ENCODE measurements at places on chromosomes 13 and 19. TPM values are rescaled to one million over a fixed set of nuclear protein-coding genes. Genes with fewer than 3 reads are reported as not detected.

ZNF880 gene
- total RNA-seq, result 27.6 TPM

ZNF491 gene
- total RNA-seq, result 0.62 TPM

PRKCG gene
- 3.7 TPM for total RNA-seq

CCL25 gene
- 1.7 TPM for total RNA-seq

ZNF729 gene
- total RNA-seq, result 6.2 TPM

MBD3L2 gene
- not detected for total RNA-seq

CEACAM18 gene
- total RNA-seq, result not detected

- H3K4me3 ChIP-seq, result peak overlapping the region; percentile 100
- no peaks in the 10 kb centered on the region for H3K36me3 ChIP-seq
- DNase-seq, result peak; percentile 85
- peaks cover 43% of the 10 kb centered on the region for H3K4me1 ChIP-seq
Measured at GRCh38 chr19:42254089-42254849, 659 bp downstream of the ERF start.

- H3K4me3 ChIP-seq, result no peak overlapping the region
- H3K27ac ChIP-seq, result no peak overlapping the region
- peaks cover 4% of the 10 kb centered on the region for H3K4me1 ChIP-seq
- H3K27me3 ChIP-seq, result no peaks in the 10 kb centered on the region
Measured at GRCh38 chr19:35514282-35514809, 897 bp upstream of the DMKN start.

DNA sequence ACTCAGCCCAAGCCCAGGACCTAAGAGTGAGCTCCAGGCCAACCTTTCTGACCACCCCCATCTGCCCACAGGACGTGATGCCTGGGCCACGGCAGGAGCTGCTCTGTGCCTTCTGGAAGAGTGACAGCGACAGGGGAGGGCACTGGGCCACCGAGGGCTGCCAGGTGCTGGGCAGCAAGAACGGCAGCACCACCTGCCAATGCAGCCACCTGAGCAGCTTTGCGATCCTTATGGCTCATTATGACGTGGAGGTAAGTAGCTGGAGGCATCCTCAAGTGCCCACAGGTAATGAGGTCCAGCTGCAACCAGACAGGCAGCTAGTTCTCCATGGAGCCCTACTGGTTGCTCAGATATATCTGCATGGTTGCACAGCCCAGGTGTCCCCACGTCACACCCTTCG is 14.8 kb downstream of the DDX39A start:
- DNase-seq, result no peak
- H3K27ac ChIP-seq, result no peak overlapping the region
- H3K4me3 ChIP-seq, result no peak overlapping the region
- H3K36me3 ChIP-seq, result no peaks in the 10 kb centered on the region

DNA sequence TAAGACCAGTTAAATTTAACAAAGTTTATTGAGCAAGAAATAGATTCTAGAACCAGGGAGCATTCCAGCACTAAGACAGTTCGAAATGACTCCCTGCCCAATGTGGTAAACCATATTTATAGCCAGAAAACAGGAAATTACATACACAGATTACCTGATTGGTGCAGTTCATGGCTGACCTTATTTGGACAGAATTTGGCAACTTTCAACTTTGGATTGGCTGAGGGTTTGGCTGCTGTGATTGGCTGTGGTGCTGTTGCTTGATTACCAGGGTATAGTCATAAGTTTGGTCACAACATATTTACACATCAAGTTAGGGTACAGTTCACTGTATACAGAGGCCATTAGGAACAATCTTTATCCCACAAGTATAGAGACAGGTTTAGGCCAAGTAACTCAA is 984.8 kb upstream of the MIR17HG start:
- no peaks in the 10 kb centered on the region for H3K4me1 ChIP-seq
- DNase-seq, result no peak
- no peak overlapping the region for H3K4me3 ChIP-seq
- H3K36me3 ChIP-seq, result no peaks in the 10 kb centered on the region
- no peaks in the 10 kb centered on the region for H3K27me3 ChIP-seq
- no peak overlapping the region for H3K27ac ChIP-seq

DNA sequence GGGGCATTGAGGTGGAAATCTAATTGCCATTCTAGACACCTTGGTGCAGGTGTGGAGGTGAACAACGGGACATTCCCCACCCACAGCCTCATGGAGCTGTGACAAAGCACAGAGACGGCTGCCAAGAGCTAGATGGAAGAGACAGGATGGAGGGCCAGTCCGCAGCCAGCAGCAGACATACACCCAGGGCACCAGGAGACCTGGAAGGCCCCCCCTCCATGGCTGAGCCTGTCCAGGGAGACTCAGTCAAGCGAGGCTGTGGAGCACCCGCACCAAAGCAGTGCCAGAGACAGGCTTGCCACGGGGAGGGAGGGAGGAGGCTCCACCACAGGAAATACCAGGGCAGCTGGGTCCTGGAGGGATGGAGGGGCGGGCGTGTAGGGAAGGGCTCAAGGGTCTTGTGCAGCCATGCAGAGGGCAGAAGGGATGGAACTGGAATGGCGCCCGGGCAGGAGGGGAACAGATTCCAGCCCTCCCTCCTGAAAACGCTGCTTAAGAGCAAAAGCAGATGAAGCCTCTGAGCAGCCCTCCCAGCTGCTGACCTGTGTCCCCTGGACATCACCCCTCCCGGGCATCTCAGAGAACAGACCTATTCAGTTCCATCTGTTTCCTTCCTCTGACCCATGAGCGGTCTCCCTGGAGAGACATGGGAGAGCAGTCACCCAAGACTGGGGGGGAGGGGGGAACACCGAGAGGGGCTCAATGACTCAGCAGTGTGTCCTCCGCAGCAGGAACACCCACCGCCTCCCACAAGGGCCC is 14.4 kb downstream of the EPS15L1 start:
- H3K4me1 ChIP-seq, result peaks cover 30% of the 10 kb centered on the region
- H3K4me3 ChIP-seq, result no peak overlapping the region
- no peak for DNase-seq
- H3K27ac ChIP-seq, result peak overlapping the region; percentile 56
- no peaks in the 10 kb centered on the region for H3K36me3 ChIP-seq
- H3K27me3 ChIP-seq, result no peaks in the 10 kb centered on the region

- H3K4me3 ChIP-seq, result no peak overlapping the region
- no peaks in the 10 kb centered on the region for H3K27me3 ChIP-seq
- H3K4me1 ChIP-seq, result no peaks in the 10 kb centered on the region
- H3K27ac ChIP-seq, result no peak overlapping the region
- no peaks in the 10 kb centered on the region for H3K36me3 ChIP-seq
- peak; percentile 14 for DNase-seq
Measured at GRCh38 chr13:113582841-113583631, 1.5 kb upstream of the TFDP1 start.

- DNase-seq, result peak; percentile 8
- H3K27me3 ChIP-seq, result no peaks in the 10 kb centered on the region
- H3K4me1 ChIP-seq, result peaks cover 12% of the 10 kb centered on the region
Measured at GRCh38 chr13:113551081-113552000, 33.2 kb upstream of the TFDP1 start.

GRCh38 chr13:61410669-61411297 is 4.9 kb downstream of the PCDH20 start:
- no peaks in the 10 kb centered on the region for H3K4me1 ChIP-seq
- H3K27me3 ChIP-seq, result no peaks in the 10 kb centered on the region
- H3K4me3 ChIP-seq, result no peak overlapping the region
- H3K36me3 ChIP-seq, result no peaks in the 10 kb centered on the region
- no peak overlapping the region for H3K27ac ChIP-seq

GRCh38 chr13:54373211-54373610 is 1344.6 kb downstream of the OLFM4 start:
- H3K36me3 ChIP-seq, result no peaks in the 10 kb centered on the region
- no peak overlapping the region for H3K4me3 ChIP-seq
- H3K4me1 ChIP-seq, result no peaks in the 10 kb centered on the region
- H3K27me3 ChIP-seq, result no peaks in the 10 kb centered on the region
- peak; percentile 18 for DNase-seq

- H3K4me1 ChIP-seq, result peaks cover 15% of the 10 kb centered on the region
- no peaks in the 10 kb centered on the region for H3K27me3 ChIP-seq
- H3K36me3 ChIP-seq, result no peaks in the 10 kb centered on the region
- DNase-seq, result no peak
Measured at GRCh38 chr19:18870531-18871172, 25.3 kb downstream of the CERS1 start.

- H3K4me3 ChIP-seq, result peak overlapping the region; percentile 82
- peaks cover 36% of the 10 kb centered on the region for H3K4me1 ChIP-seq
- H3K27me3 ChIP-seq, result no peaks in the 10 kb centered on the region
- no peak for DNase-seq
- peak overlapping the region; percentile 75 for H3K27ac ChIP-seq
Measured at GRCh38 chr19:48619692-48620585, 633 bp downstream of the SPHK2 start.

GRCh38 chr13:97749174-97749573 is 204.3 kb upstream of the IPO5 start:
- DNase-seq, result peak; percentile 25
- H3K4me3 ChIP-seq, result no peak overlapping the region
- no peaks in the 10 kb centered on the region for H3K4me1 ChIP-seq
- no peaks in the 10 kb centered on the region for H3K27me3 ChIP-seq

- no peak overlapping the region for H3K27ac ChIP-seq
- no peaks in the 10 kb centered on the region for H3K36me3 ChIP-seq
- peak; percentile 44 for DNase-seq
- H3K4me1 ChIP-seq, result peaks cover 6% of the 10 kb centered on the region
Measured at GRCh38 chr13:25752957-25753551, 298.8 kb downstream of the SHISA2 start.

DNA sequence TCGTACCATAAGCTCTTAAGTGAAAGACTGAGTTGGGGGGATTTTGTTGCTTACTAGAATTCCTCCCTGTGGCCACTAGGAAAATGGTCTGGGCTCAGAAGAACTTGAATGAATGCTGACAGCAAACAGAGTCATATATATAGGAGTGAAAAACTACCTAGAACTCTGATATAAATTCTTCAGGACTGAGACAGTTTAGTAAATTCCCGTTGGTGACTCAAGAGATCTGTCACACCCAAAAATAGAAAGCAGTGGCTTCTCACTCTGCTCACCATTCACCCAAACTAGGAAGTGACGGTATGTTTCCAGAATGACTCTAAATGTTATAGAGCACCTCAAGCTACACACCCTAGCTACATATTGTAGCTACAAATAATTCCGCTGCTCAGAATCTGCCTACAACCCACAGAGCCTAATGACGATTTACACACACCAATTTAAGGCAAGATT is 116.2 kb downstream of the TBC1D4 start:
- DNase-seq, result no peak
- H3K27me3 ChIP-seq, result no peaks in the 10 kb centered on the region
- H3K36me3 ChIP-seq, result no peaks in the 10 kb centered on the region
- H3K4me3 ChIP-seq, result no peak overlapping the region
- no peak overlapping the region for H3K27ac ChIP-seq

DNA sequence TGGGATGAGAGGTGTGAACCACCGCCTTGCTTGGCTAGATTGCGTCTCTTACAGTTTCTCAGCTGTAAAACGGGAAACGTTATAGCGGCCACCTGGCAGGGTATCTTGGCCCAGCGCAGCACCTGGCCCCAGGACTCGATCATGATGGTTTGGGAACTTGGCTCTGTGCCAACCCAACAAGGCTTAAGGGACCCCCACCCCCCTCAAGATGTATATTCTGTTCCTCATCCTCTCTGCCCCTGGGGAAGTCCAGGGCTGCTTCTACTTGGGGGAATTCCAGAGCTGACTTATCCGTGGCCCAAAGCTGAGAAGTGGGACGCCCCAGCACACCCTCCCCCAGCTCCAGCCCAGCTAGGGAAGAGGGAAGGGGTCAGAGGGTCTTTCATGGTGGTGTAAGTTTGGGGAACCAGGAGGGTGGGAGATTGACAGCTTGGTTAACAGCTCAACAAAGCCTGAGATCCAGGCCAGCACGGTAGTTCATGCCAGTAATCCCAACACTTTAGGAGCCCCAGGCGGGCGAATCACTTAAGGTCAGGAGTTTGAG is 695 bp downstream of the ICAM1 start:
- no peaks in the 10 kb centered on the region for H3K27me3 ChIP-seq
- H3K36me3 ChIP-seq, result no peaks in the 10 kb centered on the region
- peaks cover 13% of the 10 kb centered on the region for H3K4me1 ChIP-seq
- H3K4me3 ChIP-seq, result peak overlapping the region; percentile 49
- no peak overlapping the region for H3K27ac ChIP-seq

DNA sequence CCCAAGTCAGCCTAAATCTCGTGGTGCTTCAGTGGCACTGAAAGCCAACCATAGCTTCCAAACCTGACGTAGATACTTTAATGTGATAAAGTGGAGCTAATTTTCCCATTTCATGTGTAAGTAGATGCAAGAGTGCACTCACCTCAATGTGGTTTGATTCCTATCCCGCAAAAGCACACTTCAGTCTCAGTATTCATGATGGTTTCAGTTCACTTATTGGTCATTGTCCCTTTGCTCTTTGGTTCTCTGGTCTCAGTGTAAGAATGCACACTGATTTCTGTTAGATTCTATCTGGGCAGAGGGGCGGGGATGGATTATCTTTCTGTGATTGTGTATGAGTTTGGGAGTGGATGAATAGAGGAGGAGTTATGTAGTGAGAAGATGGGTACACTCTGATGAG is 340.6 kb downstream of the KCNRG start:
- no peak overlapping the region for H3K27ac ChIP-seq
- H3K36me3 ChIP-seq, result no peaks in the 10 kb centered on the region
- H3K4me1 ChIP-seq, result peaks cover 14% of the 10 kb centered on the region
- H3K27me3 ChIP-seq, result no peaks in the 10 kb centered on the region
- H3K4me3 ChIP-seq, result no peak overlapping the region

- H3K4me3 ChIP-seq, result no peak overlapping the region
- DNase-seq, result no peak
- no peak overlapping the region for H3K27ac ChIP-seq
- no peaks in the 10 kb centered on the region for H3K4me1 ChIP-seq
Measured at GRCh38 chr13:75135325-75135825, 346.6 kb downstream of the TBC1D4 start.

GRCh38 chr13:104021806-104022397 is 955.7 kb upstream of the SLC10A2 start:
- no peaks in the 10 kb centered on the region for H3K4me1 ChIP-seq
- no peaks in the 10 kb centered on the region for H3K27me3 ChIP-seq
- no peaks in the 10 kb centered on the region for H3K36me3 ChIP-seq
- no peak for DNase-seq
- H3K27ac ChIP-seq, result no peak overlapping the region

DNA sequence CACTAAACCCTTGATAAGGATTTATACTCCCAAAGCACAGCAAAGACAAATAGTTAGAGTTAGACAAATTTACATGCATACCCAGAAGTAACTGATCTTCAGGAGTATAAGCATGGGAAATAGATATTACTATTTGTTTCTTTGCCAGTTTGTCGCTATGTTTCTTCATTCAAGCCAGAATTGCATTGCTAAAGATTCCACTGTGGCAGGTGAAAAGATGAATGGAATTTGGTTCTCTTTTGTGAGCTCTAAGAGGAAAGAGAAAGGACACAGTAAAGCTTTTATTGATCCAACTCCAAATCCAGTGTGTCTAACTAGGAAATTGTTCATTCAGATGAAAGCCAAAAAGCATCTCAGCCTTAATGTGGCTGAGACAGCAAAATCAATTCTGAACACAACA is 292.3 kb upstream of the SPRY2 start:
- H3K27me3 ChIP-seq, result no peaks in the 10 kb centered on the region
- H3K27ac ChIP-seq, result no peak overlapping the region
- DNase-seq, result no peak
- no peaks in the 10 kb centered on the region for H3K4me1 ChIP-seq
- H3K4me3 ChIP-seq, result no peak overlapping the region
- H3K36me3 ChIP-seq, result no peaks in the 10 kb centered on the region

Measured in testis (tissue), 5 donors.